Islet precursor cell (in vitro differentiated cells): ENCODE measurements at places on chromosomes 12 and 14.

DNA sequence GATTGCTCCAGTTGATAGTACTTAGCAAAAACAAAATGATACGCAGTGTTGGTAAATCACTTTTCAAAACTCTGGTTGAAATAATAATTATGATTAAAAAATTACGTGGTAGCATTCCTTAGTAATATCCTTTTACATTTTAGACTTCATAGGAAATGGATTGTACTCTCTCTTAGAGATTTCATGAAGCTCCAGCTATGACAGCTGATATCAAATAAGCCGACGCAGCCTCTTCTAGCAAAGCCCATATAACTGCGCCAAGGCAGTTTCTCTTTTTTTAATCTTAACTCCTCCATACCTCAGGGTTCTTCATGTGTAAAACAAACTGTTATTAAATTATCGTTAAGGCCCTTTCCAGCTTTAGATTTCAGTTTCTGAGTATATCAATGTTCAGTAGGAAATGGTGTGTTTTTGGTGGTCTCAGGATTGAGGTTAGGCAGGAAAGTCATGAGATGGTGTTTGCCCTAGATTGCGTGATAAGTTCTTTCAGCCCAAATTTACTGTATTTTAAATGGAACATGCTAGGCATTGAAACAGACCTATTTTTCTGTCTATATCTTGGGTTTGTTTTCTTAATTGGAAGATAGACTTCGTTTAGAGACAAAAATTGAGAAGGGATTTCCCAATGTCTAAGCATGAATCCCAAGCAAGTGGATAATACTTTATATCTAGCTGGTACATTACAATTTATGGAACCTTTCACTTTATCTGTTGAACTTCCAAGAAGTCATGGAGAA is 902 bp upstream of the CFL2 start:
- DNase-seq, result no peak

GRCh38 chr12:115763982-115764621 is 513.4 kb downstream of the MED13L start:
- no peak for DNase-seq

GRCh38 chr14:91654836-91655235 is 77.0 kb downstream of the CATSPERB start:
- DNase-seq, result no peak

DNA sequence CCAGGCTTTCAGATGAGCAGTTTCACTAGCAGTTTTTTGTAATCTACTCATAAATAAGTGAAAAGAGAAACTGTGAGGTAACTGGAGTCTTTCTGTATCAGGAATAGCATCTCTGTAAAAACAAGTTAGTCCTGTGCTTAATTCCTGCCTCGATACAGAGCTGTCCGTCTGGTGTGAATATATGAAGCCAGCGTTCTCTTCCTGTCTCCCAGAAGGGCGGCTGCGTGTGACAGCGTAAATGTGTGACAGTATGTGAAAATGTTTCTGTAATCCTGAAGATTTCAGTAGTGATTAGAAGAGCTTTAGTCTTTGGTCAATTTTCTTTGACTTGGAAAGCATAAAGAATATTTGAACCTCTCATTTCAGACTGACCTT is 150.3 kb downstream of the FBXL14 start:
- no peak for DNase-seq
